ENCODE measurements at places on chromosomes 11 and 22.

DNA sequence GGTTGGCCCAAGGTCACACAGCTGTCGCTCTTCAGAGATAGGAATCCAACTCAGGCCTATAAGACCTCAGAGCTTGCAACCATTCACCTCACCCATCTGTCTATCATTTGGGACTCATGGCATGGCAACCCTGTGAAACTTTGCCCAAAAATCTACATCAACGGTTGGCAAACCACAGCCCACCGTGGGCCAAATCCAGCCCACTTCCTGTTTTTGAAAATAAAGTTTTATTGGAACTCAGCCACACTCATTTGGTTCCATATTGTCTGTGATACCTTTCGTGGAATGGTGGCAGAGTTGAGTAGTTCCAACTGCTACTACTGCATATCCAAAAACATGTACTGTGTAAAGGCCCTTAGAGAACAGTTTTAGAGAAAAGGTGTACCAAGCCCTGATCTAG lies 307.8 kb downstream of the MN1 start:
- no peak for DNase-seq

GRCh38 chr11:17770048-17770652 lies 35.6 kb downstream of the KCNC1 start:
- DNase-seq: no peak

- DNase-seq: peak; percentile 85
Measured at GRCh38 chr11:65856689-65857499, 1.1 kb downstream of the CFL1 start.

DNA sequence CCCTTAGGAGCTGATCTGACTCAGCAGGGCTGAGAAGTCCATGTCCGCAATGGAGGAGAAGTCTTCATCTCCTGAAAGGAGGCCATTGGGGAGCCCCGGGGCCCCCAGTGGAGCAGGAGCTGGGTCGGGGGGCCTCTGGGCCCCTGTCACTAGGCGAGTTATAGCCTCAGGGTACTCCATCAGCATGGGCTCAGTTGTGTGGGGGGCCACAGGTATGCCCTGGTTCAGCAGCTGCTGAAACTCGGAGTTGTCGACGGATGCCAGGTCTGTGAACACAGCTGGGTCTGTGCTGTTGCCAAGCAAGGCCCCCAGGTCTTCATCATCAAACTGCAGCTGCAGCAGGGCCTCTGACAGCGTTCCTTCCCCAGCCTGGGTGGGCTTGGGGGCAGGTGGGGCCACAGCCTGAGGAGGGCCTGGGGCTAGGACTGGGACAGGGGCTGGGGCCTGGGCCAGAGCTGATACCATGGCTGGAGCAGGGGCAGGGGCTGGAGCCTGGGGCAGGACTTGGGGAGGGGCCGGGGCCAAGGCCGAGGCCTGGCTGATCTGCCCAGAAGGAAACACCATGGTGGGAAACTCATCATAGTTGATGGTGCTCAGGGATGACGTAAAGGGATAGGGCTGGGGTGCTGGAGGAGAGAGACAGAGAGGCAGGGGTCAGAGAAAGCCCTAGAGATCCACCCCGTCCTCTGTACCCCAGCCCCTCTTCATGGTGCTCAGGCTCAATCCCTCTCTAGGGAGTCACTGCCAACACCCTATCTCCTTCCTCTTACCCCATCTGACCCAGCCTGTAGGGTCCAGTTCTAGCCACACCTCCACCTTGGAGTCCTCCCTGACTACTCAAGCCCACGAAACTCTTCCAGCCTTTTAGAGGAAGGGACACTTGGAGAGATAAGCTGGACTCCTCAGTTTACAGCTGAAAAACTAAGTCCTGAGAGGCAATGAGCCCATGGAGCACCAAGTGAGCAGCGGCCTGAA lies 8.1 kb downstream of the RELA start:
- DNase-seq: peak; percentile 61

- no peak for DNase-seq
Measured at GRCh38 chr22:28918550-28919271, 35.3 kb downstream of the ZNRF3 start.

DNA sequence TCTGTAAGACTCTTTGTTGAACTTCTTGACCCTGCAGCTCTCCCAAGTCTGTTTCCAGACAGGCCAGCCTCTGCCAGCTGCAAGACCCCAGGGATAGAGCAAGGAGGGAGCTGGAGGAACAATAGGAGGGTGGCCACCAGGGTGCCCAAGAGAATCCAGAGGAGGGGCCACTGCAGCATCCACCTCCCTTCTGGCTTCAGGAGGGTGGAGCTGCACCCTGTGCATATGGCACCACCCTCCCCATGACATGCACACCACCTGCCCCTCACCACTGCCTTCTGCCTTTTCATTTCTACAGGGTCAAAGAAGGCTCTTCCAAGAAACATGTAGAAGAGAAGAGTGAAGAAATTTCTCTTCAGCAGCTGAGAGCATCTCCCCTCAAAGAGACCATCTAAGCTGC lies 20.1 kb upstream of the POLA2 start:
- no peak for DNase-seq

DNA sequence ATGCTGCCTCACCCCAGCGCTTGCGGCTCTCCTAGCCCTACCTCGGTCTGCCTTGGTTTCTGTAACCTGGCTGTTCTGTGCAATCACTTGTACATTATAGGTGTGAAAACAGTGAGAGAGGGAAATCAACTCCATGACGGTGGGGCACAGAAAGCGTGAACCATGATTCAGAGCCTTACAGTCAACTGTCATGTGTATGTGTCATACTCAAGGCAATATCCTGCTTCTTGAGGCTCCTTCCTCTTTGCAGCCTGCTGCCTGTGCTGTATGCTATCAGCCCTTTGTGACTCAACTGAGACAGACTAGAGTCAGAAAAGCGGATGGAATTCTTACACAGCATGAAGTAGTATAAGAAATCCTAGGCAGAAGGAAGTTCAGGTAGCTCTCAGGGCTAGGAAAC lies 2.1 kb downstream of the NRIP3 start:
- no peak for DNase-seq

DNA sequence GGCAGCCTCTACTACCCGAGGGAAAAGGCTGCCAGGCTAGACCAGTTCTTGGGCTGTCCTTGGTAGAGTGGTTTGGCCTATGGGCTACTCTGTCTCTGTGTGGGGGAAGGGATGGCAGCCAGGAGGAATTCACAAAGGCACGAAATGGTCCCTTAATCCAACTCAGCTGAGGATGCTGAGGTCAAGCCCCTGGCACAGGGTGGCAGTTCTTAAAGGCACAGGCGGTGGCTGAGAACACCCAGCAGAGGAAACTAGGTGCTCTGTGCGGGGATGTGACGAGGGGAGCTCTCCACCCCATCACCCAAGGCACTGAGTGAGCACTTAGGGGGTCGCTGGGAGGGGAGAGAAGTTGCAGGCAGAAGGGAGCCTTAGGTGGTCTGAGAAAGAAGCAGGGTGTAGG lies at the start of gene MFRP:
Gene MFRP (minus strand): TSS at position 101 of the 400 bp plus-strand sequence. CDS start 192 bp downstream, outside the sequence.
- no peak for DNase-seq

GRCh38 chr11:123194337-123195187 lies 486 bp downstream of the CLMP start:
- peak; percentile 68 for DNase-seq

DNA sequence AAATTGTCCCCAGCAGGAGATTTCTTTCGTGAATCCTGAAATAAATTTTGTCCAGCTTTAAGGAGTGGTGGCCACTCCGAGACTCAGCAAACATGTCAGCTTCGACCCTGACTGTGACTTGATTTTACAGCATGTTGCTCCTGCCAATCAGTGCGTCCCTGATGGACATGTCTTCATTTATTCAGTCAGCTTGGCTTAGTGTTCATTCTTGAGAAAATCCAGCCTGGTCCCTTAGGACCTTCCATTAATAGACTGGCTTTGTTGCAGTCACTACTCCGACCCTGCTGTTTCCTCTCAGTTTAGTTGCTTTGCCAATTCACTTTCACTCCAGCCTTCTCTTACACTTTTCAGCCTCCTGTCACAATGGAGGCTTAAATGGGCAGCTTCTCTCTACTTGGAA lies 30.5 kb downstream of the TMPRSS5 start:
- DNase-seq: no peak

- no peak for DNase-seq
Measured at GRCh38 chr11:67045314-67045713, 11.3 kb upstream of the RHOD start.

DNA sequence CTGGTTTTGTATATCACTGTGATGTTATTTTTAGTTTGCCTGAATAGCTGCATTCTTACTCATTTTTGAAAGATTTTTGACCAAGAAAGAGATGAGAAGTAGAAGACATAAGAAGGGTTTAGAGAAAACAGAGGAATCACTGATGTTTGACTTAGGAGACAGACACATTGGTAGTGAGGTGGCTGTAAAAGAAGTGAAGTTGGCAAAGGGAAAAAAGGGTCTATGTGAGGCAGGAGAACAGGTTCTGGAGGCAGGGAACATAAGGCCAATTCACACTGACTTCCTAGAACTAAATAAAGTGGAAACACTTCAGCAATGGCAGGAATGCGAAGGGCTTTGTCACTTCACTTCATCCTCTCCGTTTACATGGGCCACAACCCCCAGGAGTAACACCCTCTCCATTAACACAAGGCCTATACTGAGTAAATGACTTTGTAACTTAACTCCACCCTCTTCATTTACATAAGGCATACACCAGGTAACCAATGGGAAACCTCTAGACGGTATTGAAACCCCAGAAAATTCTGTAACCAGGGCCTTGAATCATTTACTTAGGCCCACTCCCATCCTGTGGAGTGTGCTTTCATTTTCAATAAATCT lies 36.5 kb downstream of the CTSC start:
- no peak for DNase-seq

DNA sequence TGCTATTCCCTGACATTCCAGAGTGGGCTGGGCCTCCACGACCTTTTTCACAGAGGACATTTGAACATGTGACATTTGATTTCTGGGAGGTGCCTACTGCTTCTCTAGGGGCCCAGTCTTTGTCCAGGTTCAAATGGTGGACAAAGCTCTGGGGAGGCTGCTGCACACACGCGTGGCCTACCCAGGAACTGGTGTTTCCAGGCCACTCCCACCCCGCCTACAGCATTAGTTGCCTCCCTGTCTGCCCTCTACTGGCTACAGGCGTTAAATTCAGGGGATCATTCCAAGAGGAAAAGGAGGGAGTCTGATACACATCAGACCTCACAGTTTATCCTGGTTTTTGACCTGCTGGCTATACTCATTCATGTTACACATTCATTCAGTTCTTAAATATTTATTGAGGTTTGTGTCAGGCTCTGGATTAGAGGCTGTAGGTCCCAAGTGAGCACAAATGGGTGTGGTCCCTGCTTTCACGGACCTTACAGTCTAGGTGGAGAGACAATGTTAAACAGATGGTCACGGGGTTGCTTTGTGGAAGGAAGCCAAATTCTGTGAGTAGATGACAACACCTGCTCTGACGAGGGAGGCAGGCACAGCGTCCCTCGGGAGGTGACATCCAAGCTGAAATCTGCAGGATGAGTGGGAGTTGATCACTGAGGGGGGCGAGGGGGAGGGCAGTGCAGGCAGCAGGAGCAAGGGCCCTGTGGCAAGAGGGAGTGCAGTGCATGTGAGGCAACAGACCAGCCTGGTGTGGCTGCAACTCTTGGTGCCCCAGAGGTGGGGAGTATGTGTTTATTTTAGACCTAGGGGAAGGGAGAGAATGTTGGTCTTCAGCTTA lies 11.8 kb downstream of the TUB start:
- peak; percentile 54 for DNase-seq

DNA sequence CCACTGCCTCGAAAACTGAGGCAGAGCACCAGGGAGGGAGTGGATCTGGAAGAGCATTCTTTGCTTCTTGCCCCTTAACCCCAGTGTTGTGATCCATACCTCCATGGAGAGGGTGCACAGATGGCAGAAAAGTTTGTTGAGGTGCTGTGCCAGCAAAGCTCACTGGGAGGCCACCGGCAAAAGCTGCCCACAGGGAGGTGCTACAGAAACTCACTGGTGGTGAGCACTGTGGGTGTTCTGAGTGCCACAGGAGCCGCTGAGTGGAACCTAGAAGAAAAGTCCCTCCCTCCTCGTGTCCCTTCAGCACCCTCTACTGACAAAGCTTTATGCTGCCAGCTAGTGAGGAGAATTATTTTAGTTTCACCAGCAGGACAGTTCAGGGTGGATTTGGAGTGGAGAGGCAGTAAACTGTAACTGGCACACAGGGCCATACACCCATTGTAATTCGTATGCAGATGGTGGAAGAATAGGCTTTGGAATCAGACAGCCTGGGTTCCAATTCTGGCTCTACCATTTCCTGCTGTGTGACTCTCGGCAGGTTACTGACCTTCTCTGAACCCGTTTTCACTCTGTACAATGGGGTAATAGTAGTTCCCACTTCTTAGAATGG lies 84.6 kb downstream of the SWAP70 start:
- peak; percentile 62 for DNase-seq

GRCh38 chr11:105144887-105145286 lies 5.3 kb upstream of the CARD18 start:
- DNase-seq: no peak

DNA sequence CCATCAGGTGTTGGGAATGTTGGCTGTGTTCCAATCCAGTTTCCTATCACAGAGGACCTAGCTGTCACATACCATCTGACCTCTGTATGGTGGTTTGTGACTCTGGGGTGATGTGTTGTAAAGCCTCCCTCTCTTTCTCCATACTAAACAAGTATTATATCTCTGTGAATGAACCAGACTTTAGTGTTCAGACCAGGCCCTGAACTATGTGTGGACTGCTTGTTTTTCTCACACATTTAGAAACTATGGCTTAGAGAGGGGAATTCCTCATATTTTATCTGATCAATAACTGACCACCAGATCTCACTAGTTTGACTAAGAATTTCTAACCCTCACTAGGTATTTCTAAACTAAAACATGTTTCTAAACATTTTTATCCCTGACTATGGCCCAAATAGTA lies 17.5 kb downstream of the NCR3LG1 start:
- no peak for DNase-seq

DNA sequence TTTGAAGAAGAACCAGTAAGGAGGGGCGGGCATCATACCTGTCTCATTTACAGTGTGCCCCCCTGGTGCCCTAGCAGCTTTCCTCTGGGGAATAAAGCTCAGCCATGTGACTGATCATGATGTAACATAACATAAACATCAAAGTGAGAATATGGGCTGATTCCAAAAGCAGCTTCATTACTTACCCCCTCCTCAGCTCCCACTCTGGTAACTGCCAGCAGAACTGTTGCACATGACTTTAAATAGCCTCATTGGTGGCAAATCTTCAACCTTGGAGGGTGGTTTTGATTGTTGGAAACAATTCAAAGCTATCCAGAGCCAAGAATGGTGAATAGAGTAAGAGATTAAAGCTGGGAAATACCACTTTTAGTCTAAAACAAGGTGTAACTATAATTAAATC lies 384.6 kb downstream of the BUD13 start:
- DNase-seq: no peak

DNA sequence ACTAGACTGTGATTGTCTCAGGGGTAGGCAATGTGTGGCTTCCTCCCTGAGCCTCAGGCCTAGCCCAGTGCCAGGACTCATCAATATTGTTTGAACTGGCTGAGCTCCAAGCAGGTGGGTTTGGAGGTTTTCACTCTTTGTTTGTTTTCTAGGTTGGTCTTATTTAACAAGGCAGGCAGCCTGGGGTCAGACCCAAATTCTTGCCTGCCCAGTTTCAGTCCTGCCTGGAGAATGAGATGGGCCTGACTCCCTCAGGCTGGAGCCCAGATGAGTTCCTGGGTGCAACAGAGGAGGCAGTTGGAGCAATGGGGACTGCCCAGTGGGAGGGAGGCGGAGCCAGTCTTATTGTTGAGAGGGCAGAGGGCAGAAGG lies 28.3 kb upstream of the TP53I11 start:
- DNase-seq: no peak
